ENCODE measurements at places on chromosomes 2 and 18.
A peak's percentile ranks its signal among the peaks of the same experiment; 100 is the strongest.

- no peak for DNase-seq
Measured at GRCh38 chr2:62339413-62339812, 143.5 kb downstream of the B3GNT2 start.

- no peak for DNase-seq
Measured at GRCh38 chr2:18346344-18346743, 214.1 kb downstream of the RDH14 start.

- DNase-seq = no peak
Measured at GRCh38 chr2:190277234-190278112, 42.2 kb downstream of the HIBCH start.

DNA sequence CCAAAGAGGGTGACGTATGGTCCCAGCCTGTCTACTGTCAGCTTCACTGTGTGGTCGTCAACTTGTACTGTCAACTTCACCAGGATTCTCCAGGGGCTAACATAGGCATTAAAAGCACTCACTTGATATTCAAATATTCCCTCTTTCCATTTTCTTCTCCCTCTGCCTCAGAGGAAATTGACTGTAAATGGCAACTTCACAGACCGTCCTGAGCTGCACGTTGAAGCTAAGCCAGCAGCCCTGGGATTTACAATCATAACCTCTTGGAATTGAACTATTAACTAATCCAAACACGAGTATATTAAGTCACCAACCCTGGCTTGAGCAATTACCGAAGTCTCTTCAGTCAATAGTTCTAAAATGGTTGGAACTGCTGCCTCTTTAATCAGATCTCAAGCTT is 38.5 kb downstream of the SLC4A3 start:
- no peak for DNase-seq

- no peak for DNase-seq
Measured at GRCh38 chr2:81495556-81495955, 1191.0 kb upstream of the LRRTM1 start.

DNA sequence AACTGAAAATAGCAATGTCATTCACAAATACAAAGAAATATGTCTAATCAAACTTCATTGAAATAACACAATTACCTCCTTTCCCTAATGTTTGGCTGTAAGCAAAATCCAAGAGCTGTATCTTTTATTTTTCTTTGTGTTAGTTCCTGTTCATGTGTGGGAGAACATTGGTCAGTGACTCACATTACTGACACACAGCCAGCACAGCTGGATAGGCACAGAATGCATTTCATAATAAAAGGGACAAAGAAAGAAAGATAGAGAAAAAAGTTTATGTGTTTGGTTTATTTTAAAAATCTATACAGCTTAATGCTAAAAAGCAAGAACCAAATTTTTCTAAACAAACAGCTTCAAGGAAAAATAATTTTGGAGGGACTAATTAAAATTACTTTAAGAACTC is 185.6 kb upstream of the COL3A1 start:
- peak; percentile 79 for DNase-seq

GRCh38 chr2:235661167-235661937 is 167.5 kb downstream of the AGAP1 start:
- DNase-seq = no peak

DNA sequence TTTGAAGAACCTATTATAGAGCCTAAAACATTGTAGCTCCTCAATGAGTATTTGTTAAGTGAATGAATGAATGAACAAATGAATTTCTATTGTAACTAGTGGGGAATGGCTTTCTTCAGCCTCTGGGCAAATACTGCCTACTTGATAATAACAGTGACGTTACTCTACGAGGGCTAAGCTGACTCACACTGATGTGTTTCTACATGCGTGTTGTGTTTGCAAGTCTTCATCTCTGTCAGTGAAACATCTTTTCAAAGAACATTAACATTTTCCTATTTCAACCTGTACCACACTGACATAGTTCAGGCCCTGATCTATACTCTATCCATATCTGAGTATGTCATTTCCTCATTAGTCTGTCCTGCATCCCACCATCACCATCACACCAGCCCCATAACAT is 319.9 kb upstream of the ACVR2A start:
- DNase-seq = no peak

DNA sequence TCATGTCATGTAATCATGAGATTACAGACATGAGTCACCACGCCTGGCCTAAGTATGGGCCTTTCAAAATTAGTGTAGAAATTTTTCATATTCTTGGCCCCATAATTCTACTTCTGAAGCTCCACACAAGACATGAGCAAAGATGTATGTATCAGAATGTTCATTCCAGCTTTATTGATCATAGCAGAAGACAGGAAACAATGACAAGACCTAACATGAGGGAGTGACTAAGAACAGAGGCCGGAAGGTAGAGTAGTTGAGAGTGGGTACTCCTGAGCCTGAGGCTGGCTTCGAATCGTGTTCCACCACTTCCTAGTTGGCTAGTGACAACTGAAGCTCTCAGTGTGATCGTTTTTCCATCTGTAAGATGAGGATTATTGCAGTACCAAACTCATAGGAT is 89.3 kb downstream of the ARMC9 start:
- no peak for DNase-seq

DNA sequence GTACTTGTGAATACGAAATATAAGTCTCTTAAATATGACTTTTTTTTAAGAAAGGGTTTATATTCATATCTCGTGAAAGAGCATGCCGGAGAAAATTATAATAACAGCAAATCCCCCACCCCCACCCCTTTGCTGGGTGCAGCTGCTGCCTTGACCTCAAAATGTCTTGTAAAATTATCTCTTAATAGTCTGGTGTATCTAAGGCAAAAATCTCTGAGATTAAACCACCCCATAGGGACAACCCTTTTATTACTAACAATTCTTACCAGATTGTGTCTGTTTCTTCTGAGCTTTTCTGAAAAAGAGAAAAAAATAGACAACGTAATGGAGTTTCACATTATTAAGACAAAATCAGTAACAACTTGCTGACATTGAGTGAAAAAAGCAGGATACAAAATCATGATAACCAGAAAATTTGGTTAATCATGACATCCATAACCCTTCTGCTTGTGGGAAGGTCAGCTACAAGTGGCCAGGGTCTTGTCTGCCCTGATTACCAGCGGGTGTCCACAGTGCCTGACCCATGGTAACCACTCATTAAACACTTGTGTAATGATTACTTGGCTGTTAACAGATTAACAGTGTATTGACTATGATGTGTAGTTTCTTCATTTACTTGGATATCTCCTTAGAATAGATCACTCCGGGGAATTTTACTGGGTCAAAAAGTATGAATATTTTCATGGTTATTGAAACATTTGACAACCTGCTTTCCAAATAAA is 1.5 kb downstream of the STRADB start:
- DNase-seq = no peak

DNA sequence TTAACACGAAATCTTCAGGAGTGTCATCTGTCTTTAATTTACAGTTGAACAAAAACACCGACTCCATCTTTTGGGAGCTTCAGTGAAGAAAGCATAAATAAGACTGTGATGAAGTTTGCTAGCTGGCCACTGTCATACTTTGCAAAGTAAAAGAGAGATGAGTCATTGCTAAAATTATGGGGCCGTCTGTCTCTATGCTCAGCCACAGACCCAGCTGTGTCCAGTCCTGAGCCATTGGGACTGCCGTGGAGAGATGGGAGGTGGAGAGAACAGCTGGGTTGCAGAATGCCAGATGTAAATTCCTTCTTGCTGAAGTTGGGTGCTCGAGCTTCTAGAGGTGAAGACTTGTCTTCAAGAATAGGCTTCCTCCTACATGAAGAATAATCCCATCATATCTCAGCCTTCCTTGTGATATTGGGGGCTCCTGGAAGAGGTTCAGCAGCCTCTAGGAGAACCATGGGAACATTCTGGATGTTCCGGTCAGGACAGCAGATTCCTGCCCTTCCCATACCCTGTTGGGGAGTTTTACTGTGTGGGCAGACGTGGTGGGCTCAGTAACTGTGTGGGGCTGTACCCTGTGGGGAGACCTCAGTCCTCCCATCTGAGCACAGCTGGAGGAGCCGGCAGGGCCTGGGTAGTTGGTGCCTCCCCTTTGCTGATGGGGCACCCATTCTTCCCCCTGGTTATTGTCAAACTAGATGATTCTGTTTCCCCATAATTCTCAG is 71.1 kb downstream of the LDLRAD4 start:
- DNase-seq = no peak

DNA sequence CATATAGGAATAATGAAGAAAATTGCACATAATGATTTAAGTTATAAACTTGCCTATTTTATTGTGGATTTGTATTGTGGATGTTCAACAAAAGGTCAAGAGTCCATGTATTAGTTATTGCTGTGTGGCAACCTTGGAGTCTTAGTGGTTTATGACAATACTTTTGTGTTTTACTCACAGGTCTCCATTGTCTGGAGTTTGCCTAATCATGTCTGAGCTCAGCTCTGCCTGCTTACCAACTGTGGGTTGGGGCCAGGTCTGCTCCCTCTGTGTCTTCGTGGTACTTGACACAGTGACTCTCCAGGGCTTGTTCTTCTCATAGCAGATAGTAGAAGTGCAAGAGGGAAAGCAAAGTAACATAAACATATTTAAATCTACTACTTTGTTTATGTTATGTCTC is 382.5 kb downstream of the CBLN2 start:
- no peak for DNase-seq

DNA sequence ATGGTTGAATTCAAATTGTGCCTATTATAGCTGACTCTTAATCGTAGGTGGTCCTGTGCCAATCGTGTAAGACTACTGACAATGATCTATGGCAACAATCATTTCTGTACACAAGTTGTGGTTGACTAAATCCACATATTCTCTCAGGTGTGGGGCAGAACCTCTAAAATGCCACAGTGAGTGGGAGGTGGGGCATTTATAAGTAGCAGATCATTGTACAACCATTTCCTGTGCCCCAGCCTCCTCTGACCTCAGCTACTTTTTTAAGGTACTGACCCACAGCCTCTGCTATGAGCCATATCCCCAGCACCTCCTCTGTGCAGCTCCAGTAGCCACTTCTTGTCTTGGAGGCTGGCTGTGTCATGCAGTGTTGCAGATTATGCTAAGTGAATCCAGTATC is 48.6 kb upstream of the RAPH1 start:
- DNase-seq = no peak

Data from brain pericyte (primary cell).